ENCODE measurements at places on chromosomes 1 and 21.
A peak's percentile ranks its signal among the peaks of the same experiment; 100 is the strongest.

DNA sequence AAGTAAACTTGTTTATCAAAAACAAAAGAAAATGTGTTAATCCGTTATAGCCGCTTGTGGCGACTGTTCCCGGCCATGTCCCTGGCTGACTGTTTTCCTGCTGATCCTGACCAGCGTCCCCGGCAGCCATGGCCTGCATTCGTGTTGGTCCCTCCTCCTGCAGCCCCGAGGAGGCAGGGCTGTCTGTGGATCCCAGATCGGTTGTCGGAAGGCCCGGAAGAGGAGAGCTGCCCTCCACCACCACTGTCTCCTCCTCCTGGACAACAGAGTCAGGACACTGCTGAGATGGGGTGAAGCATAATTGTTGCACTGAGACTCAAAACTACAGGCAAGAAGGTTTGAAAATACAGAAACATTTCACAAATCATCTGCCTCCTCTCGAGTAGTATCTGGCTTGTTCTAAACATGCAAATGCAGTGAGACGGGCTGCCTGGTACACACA is 3.6 kb upstream of the MXRA8 start:
- DNase-seq = no peak

DNA sequence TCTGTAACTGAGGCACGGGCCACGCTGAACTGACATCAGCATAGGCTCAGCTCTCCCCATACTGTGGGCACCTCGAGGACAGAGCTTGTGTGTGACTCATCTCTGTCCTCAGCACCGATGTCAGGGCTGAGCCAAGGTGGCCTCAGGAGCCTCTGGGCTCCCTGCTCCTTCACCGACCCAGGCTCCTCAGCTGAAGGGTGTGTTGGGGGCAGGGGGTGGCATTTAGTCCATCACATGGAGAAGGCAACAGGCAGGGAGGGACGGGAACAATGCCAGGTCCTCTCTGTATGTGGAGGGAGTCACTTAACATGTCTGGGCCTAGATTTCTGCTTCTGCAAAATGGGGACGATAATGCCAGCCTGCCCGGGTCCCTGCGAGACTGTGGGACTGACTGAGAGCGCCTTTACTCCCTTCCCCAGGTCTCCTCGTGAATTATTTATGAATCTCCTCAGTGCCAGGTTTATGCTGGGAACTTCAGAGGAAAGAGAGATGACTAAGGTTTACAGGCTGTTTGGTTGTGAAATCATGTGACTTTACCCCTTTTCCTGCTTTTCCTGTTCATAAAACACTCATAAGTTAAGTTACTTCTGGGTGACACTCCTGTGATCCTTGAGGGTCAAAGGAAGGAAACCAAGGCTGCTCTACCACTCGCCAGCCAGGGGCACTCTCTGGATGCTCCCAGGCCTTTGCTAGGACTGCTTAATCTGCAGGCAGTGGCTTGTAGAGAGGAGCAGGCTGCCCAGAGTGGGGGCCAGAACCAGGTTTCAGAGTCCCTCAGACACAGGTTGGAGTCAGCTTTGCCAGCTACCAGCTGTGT is 16.2 kb downstream of the TTC39A start:
- DNase-seq = no peak

DNA sequence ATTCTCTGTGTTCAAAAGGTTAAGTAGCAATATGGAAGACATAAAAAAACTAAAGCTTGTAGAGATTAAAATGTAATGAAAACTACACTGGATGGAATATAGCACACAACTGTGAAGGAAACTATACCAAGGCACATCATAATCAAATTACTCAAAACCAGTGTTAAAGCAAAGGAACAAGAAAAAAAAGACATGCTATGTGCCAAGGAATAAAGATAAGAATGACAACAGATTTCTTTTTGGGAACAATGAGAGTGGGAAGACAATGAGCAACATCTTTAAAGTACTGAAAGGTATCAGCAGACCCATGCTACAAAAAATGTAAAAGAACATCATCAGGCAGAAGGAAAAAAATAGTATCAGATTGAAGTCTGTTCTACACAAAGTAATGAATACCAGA is 157.8 kb downstream of the VPS13D start:
- DNase-seq = peak; percentile 13

DNA sequence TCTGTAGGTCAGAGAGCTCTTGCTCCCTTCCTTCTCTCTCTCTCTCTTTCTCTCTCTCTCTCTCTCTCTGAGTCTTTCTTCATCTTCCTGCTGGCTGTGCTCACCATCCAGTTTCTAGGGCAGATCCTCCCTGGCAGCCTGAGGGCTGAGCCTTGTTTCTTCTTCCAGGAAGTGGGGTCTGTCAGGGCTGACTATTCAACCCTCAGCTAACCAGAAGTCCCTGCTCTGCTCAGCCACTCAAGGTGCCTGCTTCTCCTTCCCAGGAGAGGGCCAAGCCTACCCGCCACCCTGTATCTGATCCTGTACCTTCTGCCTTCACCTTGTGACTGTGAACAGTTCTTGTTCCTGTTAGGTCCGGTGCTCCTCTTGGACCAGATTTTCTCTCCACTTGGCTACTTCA is 107.6 kb upstream of the ETV3 start:
- no peak for DNase-seq

GRCh38 chr1:231421546-231421970 is 529 bp downstream of the EGLN1 start:
- no peak for DNase-seq

- DNase-seq = no peak
Observed at GRCh38 chr1:41679994-41680393, 195.5 kb upstream of the EDN2 start.

DNA sequence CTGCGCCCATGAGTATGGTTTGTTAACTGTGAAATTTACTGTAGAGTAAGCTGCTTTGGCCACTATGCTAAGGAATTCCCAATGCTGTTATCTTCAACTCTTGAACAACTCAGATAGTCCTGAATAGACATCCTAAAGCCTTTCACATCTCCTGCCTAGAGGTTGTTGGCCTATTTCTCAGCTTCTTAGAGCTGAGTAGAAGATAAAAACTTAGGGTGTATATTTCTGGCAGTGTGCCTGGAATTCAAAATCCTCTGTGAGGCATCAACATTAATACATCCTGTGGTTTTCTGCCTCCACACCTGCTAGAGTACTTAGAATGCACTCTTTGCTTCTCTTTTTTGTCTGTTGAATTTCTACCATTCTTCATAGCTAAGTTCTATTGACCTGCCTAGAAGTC is 45.8 kb upstream of the RC3H1 start:
- DNase-seq = peak; percentile 31

DNA sequence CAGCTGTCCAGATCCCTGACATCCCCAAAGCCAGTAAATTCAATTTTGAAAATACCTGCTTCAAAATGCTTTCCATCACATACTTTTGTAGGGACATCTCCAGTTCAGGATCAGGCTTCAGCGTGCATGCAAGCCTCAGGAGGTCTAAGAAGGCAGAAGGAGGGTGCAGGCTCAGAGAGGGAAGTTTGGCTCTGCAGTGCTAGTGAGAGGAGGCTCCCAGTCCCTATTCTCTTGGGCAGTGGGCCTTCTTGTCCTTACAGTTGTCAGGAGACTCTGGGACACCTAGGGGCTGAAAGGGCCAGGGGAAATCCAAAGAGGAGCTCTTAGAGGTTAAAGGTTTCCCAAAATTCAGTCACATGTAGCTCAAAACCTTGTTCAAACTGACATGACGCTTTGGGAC is 20.1 kb downstream of the ADCY10 start:
- peak; percentile 11 for DNase-seq

GRCh38 chr21:37548521-37548981 is 182.0 kb downstream of the DYRK1A start:
- no peak for DNase-seq

DNA sequence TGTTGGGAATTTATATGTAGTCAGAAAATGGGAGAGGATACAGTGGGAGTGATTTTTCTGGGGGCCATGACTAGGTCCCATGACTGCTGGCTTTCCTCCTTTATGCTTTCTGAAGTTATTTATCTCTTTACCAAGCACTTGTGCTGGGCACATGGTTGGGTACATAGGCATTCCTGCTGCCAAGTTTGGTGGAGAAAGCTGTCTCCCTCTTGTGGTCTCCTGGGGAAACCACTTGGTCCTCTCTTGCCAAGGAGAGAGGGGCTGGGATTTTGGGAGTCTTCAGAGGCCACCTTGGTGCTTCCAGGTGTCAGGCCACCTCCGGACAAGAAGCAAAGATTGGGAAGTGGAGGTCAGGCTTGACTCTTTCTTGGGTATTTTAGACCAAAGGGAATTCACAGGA is 120.2 kb upstream of the KCNE2 start:
- DNase-seq = peak; percentile 55

DNA sequence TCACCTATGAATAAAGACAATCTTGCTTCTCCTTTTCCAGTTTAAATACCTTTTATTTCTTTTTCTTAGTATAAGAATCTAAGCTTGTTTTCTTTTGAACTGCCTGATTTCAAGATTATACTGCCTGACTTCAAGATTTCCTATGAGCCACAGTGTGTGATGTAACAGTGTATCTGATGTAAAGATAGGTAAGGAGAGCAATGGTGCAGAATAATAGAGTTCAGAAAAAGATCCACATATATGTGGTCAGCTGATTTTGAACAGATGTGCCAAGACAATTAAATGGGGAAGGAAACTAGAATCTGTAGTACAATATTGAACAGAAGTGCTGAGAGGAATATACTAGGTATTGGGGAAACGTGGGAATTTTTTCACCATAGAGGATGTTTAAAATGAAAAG is 21.0 kb downstream of the EXO1 start:
- DNase-seq = peak; percentile 15

GRCh38 chr1:182292193-182292741 is 99.3 kb downstream of the GLUL start:
- DNase-seq = no peak

GRCh38 chr1:208085655-208086515 is 158.3 kb downstream of the PLXNA2 start:
- no peak for DNase-seq

DNA sequence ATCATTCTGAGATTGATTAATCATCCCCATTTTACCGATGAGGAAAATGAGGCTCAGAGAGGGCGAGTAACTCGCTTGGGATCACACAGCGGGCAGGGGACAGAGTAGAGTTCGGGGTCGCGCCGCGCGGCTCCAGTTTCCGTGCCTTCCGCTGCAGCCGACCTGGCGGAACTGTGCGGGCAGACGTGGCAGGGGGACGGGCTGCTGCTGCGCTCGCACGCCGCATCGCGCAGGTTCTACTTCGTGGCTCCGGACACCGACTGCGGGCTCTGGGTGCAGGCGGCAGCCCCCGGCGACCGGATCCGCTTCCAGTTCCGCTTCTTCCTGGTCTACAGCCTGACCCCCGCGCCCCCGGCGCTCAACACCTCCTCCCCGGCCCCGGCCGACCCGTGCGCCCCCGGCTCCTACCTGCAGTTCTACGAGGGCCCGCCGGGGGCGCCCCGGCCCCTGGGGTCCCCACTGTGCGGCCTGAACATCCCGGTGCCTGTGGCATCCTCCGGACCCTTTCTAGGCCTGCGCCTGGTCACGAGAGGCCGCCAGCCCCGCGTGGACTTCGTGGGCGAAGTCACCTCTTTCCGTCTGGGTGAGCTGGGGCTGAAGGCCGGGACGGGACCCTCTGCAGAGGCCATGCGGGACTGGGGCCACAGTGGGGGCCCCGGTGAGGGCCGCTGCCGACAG is 2.3 kb downstream of the LDLRAD2 start:
- DNase-seq = peak; percentile 72

DNA sequence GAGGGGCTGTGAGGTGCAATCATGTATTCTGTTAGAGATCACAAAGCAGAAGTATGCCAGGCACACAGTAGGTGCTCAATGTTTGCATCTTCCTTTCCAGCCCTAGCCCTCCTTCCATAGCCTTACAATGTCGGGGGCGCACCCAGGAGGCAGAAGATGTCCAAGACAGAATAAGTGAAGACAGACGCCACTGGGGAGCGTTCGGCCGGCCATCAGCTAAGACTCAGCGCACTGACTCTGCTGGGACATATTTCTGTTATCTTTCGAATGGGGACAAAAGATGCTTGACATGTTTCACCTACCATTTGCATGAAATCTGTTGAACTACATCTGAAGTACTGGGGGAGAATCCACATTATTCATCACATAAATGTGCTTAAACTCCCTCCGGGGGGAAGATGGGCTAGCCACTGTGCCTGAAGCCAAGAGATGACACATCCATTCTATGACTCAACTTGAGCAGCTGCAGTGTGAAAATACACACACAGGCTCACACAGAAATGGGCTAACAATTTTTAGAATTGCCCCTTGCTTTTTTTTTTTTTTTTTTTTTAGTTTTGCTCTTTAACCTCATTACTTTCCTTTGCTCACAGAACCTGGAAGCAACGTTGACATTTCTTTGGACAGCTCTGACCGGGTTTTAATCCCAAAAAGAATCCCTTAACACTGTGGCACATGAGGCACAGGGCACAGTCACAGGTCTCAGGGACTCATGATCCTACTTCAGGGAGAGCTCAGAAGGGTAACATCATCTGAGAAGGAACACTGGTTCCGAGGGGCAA is 7.9 kb downstream of the TIAM1 start:
- no peak for DNase-seq

DNA sequence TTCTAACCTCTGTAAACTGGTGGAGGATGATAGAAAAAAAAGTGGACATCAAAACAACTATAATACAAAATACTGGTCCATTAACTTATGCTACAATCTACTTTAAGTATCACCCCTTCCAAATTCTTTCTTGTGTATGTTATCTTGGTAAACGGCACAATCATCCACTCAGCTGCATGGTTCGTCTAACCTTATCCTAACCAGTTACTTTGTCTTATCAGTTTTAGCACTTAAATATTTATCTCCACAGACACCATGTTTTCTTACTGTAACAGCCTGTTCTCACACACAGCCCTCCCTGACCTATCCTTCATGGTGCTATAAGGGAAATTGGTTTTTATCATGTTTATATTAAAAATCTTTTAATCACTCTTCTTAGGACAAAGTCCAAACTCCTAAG is 157.2 kb downstream of the PTGER3 start:
- DNase-seq = no peak

DNA sequence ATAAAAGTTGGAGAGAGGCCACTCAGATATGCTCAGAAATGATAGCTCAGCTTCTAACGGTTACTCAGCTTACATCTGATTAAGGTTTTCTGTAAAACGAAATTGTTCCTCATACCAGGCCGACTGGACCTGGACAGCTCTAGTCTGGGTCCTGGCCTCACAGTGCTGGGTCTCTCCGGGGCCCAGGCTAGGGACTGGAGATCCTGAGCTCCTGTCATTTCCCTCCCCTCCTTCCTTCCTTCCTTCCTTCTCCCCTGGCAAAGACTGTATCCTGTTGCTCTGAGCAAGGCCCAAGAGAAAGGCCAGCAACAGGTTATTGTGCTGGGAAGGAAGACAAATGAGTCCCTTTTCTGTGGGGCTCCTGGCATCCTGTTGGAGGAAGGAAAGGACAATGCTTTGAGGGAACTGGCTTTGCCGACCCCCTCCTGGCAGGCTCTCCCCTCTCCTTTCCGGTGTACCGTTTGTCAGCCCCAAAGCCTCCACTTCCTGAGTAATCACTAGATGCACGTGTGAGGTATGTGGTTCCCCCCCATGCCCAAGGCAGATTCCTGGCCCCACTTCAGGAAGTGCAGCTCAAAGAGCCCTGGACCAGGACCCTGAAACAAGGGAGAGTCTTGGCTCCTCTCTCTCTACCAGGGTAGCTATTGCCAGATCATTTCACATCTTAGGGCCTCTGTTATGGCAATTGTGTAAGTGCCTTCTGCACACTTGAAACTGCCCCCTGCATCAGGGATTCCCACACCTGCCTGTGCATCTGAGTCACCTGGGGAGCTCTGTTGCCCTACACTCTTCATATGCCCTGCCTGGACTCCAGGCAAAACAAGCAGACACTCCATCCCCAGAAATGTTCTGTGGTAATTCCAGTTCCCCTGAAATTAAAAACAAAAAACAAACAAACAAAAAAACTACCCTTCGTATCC is 212.7 kb upstream of the FGGY start:
- DNase-seq = peak; percentile 70

All from KBM-7 (cell line).